Smooth muscle cell of the brain vasculature (primary cell): ENCODE measurements at places on chromosomes 5 and 9.

DNA sequence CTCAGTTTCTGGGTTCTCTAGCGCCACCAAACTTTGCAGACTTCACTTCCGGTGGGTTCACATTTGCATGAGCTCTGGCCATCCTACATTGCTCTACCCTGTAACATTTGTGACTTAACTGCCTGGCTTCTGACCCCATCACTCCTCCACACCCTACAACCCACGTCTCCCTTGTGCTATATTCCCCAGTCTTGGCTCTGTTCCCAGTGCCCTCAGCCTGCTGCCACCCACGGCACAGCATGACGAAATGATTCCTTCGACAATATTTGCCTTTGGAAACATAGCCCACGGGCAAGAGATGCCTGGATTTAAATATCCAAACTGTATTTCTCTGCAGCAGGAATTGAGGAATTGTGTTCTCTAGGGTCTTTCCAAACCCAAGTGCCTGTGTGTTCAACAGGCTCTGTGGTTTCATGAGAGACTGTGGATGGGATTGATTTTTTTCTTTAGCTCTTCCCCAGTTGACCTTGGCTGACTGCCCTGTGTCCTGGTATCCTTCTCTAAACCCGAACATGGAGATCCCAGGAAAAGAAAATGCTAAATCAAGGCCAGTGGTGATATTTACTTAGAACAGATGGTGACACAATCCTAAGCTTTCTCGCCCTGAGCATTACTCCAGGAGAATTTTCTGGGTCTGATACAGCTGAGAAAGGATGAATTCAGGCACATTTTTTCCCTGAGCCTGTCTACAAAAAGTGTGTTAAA lies 44.4 kb upstream of the GRIA1 start:
- peak; percentile 6 for DNase-seq

DNA sequence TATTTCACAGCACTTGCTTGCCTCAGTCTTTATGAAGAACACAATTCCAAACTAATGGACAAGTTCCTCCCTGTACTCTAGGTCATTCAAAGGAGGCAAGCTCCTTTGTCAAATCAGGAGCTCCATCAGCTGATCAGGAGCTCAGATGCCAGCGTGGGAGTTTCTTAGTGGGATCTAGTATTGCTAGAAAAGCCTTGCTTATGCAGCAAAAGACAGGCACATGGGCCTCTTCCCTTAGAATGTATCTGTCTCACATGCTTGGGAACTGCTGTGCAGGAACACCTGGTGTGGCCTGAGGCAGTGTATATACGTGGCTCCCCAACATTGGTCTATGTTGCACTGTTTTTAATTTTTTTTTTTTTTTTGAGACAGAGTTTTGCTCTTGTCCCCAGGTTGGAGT lies 21.4 kb upstream of the HAVCR1 start:
- no peak for DNase-seq

GRCh38 chr5:5739490-5739945 lies 317.0 kb downstream of the ICE1 start:
- DNase-seq = no peak

GRCh38 chr5:55915783-55916182 lies 64.6 kb downstream of the IL31RA start:
- no peak for DNase-seq

GRCh38 chr9:93258818-93259489 lies 75.0 kb downstream of the WNK2 start:
- DNase-seq = no peak

GRCh38 chr9:33524306-33524947 lies 376 bp downstream of the ANKRD18B start:
- no peak for DNase-seq

DNA sequence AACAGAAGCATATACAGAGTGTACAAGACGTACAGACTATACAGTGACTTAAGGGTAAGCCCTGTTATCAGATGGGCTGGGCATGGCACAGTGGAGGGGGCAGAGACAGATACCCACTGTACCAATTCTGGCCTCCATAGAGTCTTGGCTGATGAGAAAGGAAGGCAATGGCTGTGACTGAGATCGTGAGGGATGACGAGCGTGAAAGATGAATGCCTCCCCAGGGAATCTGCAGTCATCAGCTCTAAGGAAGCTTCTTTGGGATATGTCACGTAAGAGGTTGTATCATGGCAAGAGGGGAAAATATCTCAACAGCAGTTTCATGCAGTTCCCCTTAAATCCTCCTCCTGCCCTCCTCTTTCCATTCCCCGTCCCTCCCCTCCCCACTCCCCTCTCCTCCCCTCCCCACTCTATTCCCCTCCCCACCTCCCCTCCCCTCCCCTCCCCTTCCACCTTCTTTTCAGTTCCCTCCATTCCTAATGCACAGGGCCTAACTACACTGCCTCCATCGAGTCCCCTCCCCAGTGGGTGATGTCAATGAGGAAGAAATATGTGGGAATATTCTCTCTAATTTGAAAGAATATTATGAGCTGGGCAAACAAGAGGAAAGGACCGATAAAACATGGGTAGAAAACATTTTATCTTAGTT lies 226.4 kb upstream of the DAP start:
- no peak for DNase-seq
